ENCODE measurements at places on chromosomes 6 and 20. TPM values are rescaled to one million over a fixed set of nuclear protein-coding genes. Genes with fewer than 3 reads are reported as not detected.

- no peaks in the 10 kb centered on the region for H3K36me3 ChIP-seq
- no peaks in the 10 kb centered on the region for H3K4me1 ChIP-seq
- H3K4me3 ChIP-seq: no peak overlapping the region
- DNase-seq: no peak
- H3K27me3 ChIP-seq: no peaks in the 10 kb centered on the region
- H3K27ac ChIP-seq: no peak overlapping the region
Measured at GRCh38 chr6:157549468-157549745, 168.4 kb downstream of the ZDHHC14 start.

DNA sequence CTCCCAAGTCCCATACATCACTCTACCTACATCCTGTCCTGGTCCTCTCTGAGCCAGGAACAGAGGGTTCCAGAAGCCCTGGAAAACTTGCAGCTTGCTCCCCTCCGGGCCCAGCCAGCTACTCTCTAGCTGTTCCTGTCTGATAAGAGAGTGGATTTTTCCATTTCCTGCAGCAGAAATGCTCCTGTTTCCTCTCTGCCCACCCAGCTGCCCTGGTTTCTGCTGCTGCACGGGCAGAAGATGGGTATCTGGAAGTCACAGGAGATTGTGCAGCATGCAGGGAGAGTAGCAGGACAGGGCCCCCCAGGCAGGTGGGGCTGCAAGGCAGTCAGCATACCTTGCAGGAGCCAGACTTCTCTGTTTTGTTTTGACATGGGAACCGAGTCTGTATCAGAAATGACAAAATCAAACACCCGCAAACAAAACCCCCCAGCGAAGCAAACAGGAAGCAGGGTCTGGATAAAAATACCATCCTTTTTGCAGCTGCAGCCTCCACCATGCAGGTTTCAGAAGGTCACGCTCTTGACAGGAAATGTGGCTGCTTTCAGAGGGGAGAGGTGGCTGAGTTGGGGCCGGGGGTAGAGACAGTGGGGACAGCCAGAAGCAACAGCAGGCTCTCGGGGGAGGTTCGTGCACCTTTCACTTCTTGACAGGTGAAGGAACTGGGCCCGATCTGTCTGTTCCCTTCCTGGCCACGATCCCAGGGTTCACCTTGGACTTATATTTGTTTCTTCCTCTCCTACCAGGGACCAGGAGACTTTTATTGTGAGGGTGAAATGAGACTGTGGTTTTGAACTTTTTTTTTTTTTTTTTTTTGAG lies 50.8 kb upstream of the FAM83D start:
- H3K4me3 ChIP-seq: no peak overlapping the region
- no peaks in the 10 kb centered on the region for H3K4me1 ChIP-seq
- no peaks in the 10 kb centered on the region for H3K27me3 ChIP-seq
- H3K36me3 ChIP-seq: no peaks in the 10 kb centered on the region
- DNase-seq: no peak

- peak overlapping the region; percentile 95 for H3K27ac ChIP-seq
- H3K4me3 ChIP-seq: peak overlapping the region; percentile 90
- H3K4me1 ChIP-seq: peaks cover 17% of the 10 kb centered on the region
- H3K36me3 ChIP-seq: peaks cover 5% of the 10 kb centered on the region
- peak; percentile 91 for DNase-seq
Measured at GRCh38 chr6:31834367-31835250, 7.1 kb downstream of the HSPA1B start.

- no peaks in the 10 kb centered on the region for H3K27me3 ChIP-seq
- H3K36me3 ChIP-seq: no peaks in the 10 kb centered on the region
- H3K4me3 ChIP-seq: no peak overlapping the region
- DNase-seq: no peak
Measured at GRCh38 chr6:30747300-30747687, 2.9 kb upstream of the IER3 start.

The ULBP2 gene
- total RNA-seq: 1.3 TPM

The ADTRP gene
- 2.7 TPM for total RNA-seq

The VGLL2 gene
- total RNA-seq: not detected
